ENCODE measurements at places on chromosomes 2 and 18.
A peak's percentile ranks its signal among the peaks of the same experiment; 100 is the strongest.

DNA sequence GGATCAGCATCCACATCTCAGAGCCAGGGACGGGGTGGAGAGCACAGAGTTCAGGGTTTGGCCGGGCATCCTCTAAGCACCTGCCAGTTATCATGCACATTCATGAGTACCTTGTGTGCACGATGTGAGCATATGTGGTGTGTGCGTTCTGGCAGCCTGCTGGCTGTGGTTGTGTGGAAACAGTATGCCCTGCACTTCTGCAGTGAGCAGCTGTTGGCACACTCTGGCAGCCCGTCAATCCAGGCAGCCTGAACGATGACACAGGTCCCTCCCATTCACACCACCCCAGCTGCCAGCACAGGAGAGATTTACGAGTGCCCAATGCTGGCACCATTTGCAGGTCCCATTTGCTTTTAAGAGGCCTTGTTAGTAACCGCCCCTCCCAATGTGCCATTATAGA is 74.2 kb downstream of the CD8B2 start:
- DNase-seq = no peak

DNA sequence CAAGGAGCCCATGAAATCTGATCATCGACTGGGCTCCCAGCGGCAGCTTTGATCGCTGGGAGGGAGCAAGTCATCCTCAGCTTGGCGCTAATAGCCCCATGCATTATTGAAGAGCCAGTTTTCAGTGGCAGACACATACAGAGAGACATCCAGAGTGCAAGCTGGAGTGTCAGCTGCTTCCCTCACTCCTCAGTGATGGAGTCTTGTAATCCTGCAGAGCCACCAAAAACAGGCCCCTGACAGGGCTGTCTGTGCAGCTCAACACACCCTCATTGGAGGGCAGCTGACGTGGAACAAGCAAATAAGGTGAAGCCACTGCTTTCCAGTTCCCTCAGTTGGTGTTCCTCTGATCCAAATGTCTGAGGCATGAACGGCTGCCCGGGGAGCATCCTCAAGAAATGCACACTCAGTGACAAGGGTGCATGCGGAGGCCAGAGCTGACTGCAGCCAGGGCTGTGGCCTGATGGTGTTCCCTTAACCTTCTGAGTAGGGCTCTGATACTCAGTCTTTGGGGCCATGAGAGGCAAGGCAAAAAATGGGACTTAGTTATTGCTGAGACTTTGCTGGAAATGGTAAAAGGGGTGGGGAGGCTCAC is 97.4 kb downstream of the RHOB start:
- no peak for DNase-seq

DNA sequence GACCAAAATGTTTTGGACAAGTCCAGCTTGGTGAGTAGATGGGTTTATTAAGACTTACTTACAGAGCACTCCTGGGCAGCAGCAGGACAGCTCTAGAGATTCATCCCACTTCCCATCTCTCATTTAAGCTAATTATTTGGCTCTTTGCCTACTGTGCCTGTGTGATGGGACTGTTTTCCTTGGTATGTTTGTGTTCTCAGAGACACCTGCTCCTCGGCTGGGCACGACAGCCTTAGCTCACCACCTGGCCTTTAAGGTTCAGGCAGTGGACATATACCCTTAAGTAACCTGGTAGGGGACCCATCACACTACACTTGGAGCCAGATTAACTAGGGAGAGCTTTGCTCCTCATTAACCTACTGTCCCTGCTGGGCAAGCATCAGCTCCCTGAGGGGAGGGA is 41.7 kb upstream of the EFEMP1 start:
- no peak for DNase-seq

- no peak for DNase-seq
Measured at GRCh38 chr2:146351689-146352088, 1493.1 kb upstream of the ACVR2A start.

GRCh38 chr18:70028734-70029133 is 81.1 kb upstream of the CD226 start:
- DNase-seq = no peak

DNA sequence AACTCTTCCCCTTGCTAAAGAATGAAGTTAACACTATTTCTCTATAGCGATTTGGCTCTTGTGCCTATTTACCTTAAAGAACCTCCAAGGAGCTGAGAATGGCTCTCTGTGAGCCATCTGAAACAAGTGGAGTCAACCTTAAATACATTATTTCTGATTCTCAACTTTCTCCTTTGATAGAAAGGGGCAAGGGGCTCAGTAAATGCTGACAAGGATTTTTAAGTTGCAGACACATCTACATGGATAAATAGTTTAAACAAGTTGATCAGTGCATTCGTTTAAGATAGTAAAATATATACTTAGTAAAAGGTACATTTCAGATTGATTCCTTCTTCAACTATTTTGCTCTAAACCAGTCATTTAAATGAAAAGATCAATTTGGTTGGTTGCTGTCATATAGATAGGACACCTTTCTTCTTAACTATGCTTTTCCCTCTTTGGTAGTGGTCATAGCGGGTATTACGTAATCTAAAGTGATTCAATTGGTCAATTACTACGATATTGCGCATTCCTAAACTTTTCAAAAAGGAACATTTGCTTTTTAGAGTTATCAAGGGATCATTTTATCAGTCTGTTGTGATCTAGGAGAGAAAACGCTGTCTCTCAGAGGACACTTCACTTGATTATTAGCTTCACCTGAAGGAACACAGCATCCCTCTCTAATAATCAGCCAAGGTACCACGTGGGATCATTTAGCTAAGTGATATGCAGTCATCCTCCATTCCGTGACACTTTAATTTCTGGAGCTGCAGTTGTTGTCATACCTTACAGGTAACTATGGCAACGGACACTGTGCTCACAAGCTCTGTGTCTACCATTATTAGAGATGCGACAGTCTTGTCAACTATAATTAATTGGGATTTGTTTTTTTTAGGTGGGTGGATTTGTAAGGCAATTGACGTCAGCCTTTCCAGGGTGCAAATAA is 50.9 kb upstream of the KCNE4 start:
- DNase-seq = no peak

- DNase-seq = no peak
Measured at GRCh38 chr18:269480-270095, 1.7 kb upstream of the THOC1 start.

GRCh38 chr2:240520130-240520973 is 37.4 kb downstream of the ANKMY1 start:
- no peak for DNase-seq

DNA sequence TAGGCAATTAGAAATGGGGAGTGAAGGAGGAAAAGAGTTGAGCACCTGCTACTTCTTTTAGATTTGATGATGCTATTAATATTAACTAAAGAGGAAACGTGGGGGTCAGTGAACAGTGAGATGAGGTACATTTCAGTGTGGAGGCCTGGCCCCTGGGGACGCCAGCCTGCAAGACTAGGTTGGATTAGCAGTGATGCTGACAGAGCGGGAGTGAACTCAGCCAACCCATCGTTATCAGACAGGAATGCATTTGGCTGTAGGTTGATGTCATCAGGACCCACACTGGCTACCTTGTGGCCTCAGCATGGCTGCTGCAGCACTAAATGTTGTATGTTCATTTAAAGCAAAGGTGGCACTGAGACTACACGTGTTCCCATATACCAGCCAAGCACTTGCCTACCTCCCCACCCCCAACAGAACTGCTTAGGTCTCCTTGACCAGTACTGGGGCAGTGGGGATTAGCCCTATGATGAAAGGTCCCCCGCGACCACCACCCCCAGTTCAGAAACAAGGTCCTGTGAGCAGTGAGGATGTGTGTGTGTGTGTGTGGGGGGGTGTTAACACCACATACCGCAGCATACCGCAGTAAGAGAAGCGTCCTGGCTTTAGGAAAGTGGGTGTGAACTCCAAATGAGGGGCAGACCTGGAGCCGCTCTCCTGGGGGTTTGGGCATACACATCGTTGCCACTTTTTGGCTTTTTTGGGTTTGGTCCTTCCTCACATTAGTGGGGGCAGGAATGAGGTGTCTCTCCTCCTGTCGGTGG is 26.0 kb downstream of the DGKD start:
- DNase-seq = no peak

GRCh38 chr2:145018502-145018901 is 498.6 kb upstream of the ZEB2 start:
- no peak for DNase-seq

DNA sequence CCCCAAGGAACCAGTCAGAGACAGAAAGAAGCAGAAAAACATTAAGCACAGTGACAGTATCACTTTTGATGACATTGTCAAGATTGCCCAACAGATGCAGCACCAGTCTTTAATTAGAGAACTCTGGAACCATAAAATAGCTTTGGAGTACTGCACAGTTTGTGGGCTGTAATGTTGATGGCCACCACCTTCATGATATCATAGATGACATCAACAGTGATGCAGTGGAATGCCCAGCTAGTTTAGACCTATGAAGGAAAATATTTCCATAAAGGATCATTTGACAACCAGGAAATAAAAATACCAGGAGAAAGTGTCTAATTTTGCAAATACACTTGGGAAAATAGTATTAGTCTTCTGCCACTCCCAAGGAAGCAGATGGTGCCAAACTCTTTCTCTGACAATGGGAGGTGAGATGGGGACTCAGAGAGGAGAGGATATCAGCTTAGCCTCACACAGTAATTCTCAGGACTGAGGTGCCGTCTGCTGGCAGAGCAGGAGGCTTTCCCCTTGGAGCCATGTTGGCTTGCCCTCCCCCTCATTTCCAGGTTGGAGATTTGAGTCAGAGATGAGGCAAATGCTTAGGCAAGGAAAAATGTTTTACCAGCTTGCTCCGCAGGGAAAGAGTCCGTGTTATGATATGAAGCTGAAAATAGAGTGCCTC is 107.5 kb upstream of the CELF4 start:
- DNase-seq = no peak

DNA sequence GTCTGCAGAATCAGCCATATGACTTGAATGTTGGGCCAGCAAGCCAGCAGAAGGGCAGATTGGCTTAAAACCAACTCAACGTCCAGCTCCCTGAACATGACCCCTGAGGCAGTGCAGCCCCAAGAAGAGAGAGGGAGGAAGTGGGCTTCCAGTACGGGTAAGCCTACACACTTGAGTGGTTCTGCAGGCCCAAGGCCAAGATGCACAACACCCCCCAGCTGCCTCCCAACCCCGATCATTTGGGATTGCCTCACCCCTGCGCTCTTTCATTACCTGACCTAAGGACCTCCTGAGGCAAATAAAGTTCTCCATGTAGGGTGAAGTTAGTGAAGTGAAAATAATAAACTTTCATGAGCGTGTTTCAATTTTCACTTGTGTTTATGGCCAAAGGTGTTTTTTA is 536.0 kb downstream of the TNS1 start:
- no peak for DNase-seq

DNA sequence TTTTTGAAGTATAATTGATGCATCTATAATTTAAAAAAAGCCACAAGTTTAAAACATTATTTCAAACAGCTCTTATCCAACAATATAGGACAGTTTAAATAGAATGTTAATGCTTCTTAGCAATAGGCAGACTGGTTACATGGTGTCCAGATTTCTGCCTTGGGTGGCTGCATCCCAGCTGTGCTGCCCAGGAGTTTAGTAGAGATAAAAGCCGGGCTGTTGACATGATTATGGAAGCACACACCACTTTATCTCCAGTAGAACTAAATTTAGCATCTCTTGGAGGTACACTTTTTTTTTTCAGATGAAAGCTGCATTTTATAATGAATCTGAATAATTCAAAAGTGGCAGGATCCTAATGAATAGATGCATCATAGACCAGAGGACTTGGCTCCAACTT is 309.7 kb downstream of the PLCL1 start:
- no peak for DNase-seq

GRCh38 chr2:23350041-23350791 is 34.8 kb upstream of the KLHL29 start:
- no peak for DNase-seq

DNA sequence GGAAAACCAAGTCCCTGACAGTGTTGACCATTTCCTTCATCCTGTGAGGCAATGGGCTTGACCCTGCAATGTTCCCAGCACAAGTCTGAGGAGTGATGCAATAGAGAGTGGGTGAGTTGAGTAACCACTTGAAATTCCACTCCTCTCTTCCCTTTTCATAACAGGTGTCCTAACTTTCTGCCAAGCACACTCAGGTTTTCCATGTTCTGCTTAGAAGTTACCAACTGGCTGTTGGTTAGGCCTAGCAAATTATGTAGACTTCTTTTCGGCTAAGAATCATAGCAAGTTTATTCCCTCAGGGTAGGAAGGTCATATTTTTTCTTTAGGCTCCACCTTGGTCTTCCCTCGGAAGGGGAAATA is 11.5 kb downstream of the GNLY start:
- no peak for DNase-seq

GRCh38 chr2:190981733-190982132 is 32.2 kb downstream of the STAT1 start:
- DNase-seq = no peak

GRCh38 chr2:37326285-37326684 is 1.7 kb upstream of the PRKD3 start:
- no peak for DNase-seq

DNA sequence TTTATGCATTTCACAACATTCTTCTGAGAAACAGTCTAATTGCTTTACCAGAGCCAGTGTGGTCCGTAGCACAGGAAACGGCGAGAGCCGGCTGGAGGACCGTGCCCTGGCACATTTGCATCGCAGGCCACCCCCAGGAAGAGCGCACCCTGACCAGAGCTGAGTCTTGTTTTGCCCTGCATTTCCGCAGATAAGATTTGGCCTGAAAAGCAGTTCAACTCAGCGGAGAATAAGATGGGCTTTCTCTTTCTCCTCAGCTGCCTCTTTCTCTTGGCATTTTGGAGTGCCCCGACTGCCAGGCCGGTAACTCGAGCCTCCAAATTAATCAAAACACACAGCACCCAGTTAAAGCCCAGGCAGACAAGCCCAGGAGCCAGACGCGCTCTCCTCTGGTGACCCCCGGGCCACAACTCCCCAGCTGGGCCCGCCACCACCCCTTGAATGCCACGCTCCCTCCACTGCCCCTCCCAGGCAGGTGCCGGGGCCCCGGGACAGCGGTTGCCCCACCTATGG is 464 bp downstream of the COL4A4 start:
- DNase-seq = no peak

DNA sequence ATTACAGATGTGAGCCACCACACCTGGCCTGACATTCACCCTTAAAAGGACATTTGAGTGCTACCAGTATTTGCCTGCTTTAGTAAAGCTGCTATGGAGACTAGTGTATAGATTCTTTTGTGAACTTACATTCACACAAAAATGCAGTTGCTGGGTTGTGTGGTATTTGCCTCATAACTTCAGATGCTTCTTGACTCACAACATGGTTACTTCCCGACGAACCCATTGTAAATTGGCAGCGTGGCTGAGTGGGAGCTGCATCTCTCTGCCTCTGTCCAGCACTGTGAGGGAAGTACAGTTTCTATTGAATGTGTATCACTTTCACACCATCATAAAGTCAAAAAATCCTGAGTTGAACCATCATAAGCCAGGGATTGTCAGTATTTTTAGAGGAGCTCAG is 56.9 kb downstream of the RRM2 start:
- no peak for DNase-seq

DNA sequence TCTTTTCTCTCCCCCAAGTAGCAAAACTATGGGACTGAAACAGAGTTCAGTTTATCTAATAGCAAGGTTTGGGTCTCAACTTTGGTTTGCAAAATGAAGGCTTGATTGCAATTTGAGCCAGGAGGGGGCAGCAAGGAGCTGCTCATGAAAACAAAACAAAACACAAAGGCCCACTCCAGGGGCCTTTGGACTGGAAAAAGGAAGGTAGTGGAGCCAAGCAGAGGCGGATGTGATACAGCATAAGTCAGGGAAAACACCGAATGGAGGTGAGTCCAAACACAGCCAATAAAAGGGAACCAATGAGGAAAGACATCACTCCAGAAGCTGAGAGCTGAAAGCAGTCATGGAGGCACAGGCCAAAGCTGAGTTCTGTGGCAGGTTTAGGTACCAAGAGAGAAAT is 799.7 kb upstream of the ACVR2A start:
- DNase-seq = no peak

GRCh38 chr2:206981739-206982340 is 42.5 kb downstream of the CPO start:
- peak; percentile 22 for DNase-seq
